SJCRH30 (cell line): ENCODE measurements at places on chromosomes 5 and 9. TPM values are rescaled to one million over a fixed set of nuclear protein-coding genes. Genes with fewer than 3 reads are reported as not detected.

The GAPVD1 gene
- total RNA-seq: 66.0 and 70.8 TPM in 2 replicates

The FOXD4L3 gene
- 0.71 and 0.86 TPM in 2 replicates for total RNA-seq

The SPOCK1 gene
- 0.06 TPM in 1 of 2 replicates, not detected in the other for total RNA-seq

The C8G gene
- total RNA-seq: not detected in 2 replicates

DNA sequence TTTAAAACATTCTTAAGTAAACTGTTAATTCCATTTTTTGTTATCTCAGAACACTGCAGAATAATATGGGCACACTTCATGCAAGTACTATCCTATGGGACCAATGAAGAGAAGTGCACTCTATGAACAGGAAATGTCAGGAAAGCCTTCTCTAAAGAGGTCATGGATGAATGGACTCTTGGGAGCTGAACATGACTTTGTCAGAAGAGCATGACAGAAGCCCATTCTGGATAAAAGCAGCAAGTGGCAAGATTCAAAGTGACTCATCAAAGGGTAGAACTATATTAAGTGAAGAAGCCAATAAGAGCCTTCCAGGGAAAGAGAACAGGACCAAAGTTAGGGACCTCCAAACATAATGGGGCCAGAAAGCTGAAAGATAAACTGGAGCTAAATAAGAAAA, 94.0 kb downstream of the RAPGEF6 start:
- no peak for DNase-seq
- no peak overlapping the region for H3K4me3 ChIP-seq
- H3K36me3 ChIP-seq: peaks cover 10% of the 10 kb centered on the region

- H3K4me1 ChIP-seq: no peaks in the 10 kb centered on the region
- no peak overlapping the region for H3K27ac ChIP-seq
Observed at GRCh38 chr5:175520321-175520720, 42.0 kb downstream of the SFXN1 start.

GRCh38 chr5:137205231-137206027, 293.7 kb downstream of the SPOCK1 start:
- H3K4me3 ChIP-seq: no peak overlapping the region
- no peaks in the 10 kb centered on the region; the same call in 1 of the 2 replicates for H3K27me3 ChIP-seq
- no peaks in the 10 kb centered on the region for H3K4me1 ChIP-seq
- H3K27ac ChIP-seq: no peak overlapping the region
- DNase-seq: no peak

DNA sequence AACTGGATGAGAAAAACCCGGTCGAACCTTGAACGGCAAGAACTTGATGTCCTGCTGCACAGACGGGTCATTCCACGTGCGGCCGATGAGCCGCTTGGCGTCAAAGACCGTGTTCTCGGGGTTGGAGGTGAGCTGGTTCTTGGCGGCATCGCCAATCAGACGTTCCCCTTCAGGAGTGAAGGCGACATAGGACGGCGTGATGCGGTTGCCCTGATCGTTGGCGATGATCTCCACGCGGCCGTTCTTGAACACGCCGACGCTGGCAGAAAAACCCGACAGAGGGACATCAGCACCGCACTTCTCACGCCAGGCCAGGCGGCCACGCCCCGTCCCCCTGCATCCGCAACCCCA, 519 bp downstream of the HSPA5 start:
- peaks cover 12% of the 10 kb centered on the region for H3K4me1 ChIP-seq
- peak overlapping the region; percentile 88 for H3K4me3 ChIP-seq
- H3K27ac ChIP-seq: peak overlapping the region; percentile 70
- peaks cover 49% of the 10 kb centered on the region for H3K36me3 ChIP-seq
- peak; percentile 53 for DNase-seq
- no peaks in the 10 kb centered on the region for H3K27me3 ChIP-seq

DNA sequence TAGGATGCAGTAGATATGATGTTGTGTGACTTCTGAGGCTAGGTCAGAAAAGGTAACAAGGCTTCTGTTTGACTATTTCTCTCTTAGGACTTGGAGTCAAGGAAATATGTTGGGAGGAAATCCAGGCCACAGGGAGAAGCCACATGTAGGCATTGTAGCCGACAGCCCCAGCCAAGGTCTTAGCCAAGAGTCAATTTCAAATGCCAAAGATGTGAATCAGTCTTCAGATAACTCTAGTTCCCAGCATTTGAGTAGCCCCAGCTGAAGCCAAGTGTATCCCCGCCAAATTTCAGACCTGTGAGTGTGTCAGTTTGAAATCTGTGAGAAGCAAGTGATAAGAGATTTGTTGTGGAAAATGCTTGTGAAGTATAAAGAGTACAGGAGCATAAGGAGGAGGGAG, 38.1 kb upstream of the ISL1 start:
- no peak overlapping the region for H3K27ac ChIP-seq
- H3K36me3 ChIP-seq: no peaks in the 10 kb centered on the region
- H3K4me3 ChIP-seq: no peak overlapping the region
- no peaks in the 10 kb centered on the region; the same call in 1 of the 2 replicates for H3K4me1 ChIP-seq
- no peaks in the 10 kb centered on the region; the same call in 1 of the 2 replicates for H3K27me3 ChIP-seq

DNA sequence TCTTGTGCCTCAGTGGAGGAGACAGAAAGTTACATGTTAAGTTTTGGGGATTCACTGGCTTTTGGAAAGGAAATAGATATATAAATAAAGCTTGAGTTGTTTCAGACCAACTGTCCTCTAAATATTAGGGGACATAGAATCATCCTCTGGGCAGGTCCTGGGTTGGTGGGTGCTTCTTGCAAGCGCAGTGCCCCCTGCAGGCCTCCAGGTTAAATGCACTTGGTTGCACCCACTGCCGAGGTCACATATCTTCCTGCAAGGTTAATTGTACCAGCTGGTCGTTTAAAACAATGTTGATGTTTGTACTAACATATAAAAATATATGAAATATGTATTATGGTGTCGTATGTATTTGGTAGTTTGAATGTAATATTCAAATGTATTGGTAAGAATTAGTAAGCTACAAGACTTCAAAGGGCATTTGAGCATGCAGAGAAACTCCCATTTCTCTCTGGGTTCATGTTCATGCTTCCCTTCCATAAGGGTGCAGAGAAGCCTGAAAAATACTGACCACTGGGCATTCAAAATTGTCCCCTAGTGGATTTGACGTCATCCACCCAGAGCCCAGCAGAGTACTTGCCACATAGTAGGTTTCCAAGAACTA, 87.0 kb downstream of the ZNF618 start:
- DNase-seq: peak; percentile 62
- H3K4me1 ChIP-seq: peaks cover under 1% of the 10 kb centered on the region; the same call in 1 of the 2 replicates
- H3K27ac ChIP-seq: no peak overlapping the region
- peaks cover 6% of the 10 kb centered on the region; the same call in 1 of the 2 replicates for H3K36me3 ChIP-seq
- H3K27me3 ChIP-seq: no peaks in the 10 kb centered on the region
- H3K4me3 ChIP-seq: no peak overlapping the region

The DMRT1 gene
- not detected in 2 replicates for total RNA-seq

DNA sequence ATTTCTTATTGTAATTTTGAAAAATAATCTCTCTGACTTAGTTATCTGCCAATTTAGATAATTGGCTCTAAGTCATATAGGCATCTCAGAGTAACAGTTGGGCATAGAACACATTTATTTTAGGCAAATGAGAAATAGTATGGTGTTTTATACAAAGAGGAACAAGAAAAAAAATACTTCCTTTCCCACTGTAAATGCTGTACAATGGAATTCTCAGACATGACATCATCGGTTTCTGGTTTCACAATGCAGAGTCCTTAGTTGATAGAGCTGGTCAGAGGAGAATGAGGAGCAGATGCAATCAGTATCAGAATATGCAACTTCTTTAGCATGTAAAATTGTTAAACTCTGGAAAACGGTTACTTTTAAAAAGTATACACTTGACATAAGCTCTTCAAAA, 49.4 kb downstream of the PLK2 start:
- peak; percentile 75 for DNase-seq
- no peaks in the 10 kb centered on the region for H3K27me3 ChIP-seq
- H3K4me1 ChIP-seq: peaks cover 23% of the 10 kb centered on the region
- no peak overlapping the region for H3K4me3 ChIP-seq
- H3K36me3 ChIP-seq: no peaks in the 10 kb centered on the region

- DNase-seq: no peak
- H3K27me3 ChIP-seq: no peaks in the 10 kb centered on the region
Observed at GRCh38 chr5:181024245-181025064, 15.6 kb upstream of the BTNL9 start.

- no peak overlapping the region for H3K4me3 ChIP-seq
- no peaks in the 10 kb centered on the region for H3K27me3 ChIP-seq
- H3K36me3 ChIP-seq: no peaks in the 10 kb centered on the region
- no peak overlapping the region for H3K27ac ChIP-seq
- DNase-seq: no peak
- no peaks in the 10 kb centered on the region for H3K4me1 ChIP-seq
Observed at GRCh38 chr5:34519489-34520220, 136.5 kb upstream of the RAI14 start.

The PCDHAC1 gene
- not detected in 2 replicates for total RNA-seq

GRCh38 chr5:106392766-106393165, 1278.0 kb downstream of the EFNA5 start:
- no peak overlapping the region for H3K4me3 ChIP-seq
- no peaks in the 10 kb centered on the region for H3K27me3 ChIP-seq
- no peaks in the 10 kb centered on the region for H3K36me3 ChIP-seq
- peak overlapping the region; percentile 30; the same call in 1 of the 2 replicates for H3K27ac ChIP-seq
- DNase-seq: no peak

DNA sequence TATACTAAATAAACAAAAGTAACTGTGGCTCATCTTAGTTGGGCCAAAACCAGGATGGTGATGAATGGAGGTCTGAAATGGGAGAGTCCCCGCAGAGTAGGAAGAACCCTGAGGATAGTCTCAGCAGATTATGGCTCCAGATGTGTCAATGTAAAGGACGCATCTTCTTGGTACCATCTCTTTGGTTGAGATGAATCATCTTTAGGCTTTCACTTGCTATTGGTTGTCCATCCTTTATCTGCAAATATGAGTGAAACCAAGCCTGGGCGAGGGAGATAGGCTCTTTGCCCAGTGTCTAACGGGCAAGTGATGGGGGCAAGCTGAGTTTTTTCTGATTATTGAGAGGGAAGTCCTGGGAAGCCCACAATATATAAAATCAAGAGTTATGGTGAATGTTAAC, 19.4 kb upstream of the LCP2 start:
- H3K27me3 ChIP-seq: no peaks in the 10 kb centered on the region
- no peak for DNase-seq
- H3K27ac ChIP-seq: no peak overlapping the region
- H3K4me3 ChIP-seq: no peak overlapping the region
- no peaks in the 10 kb centered on the region for H3K36me3 ChIP-seq

GRCh38 chr5:76487386-76487785, 84.3 kb downstream of the IQGAP2 start:
- no peak for DNase-seq
- H3K4me1 ChIP-seq: no peaks in the 10 kb centered on the region
- no peak overlapping the region for H3K4me3 ChIP-seq
- no peak overlapping the region for H3K27ac ChIP-seq
- peaks cover 8% of the 10 kb centered on the region; the same call in 1 of the 2 replicates for H3K27me3 ChIP-seq

The FOXD4L5 gene
- total RNA-seq: 0.33 and 0.59 TPM in 2 replicates

GRCh38 chr9:126386088-126386487, 59.5 kb downstream of the MVB12B start:
- peaks cover 26% of the 10 kb centered on the region for H3K4me1 ChIP-seq
- H3K4me3 ChIP-seq: no peak overlapping the region
- H3K27ac ChIP-seq: no peak overlapping the region
- H3K27me3 ChIP-seq: no peaks in the 10 kb centered on the region

DNA sequence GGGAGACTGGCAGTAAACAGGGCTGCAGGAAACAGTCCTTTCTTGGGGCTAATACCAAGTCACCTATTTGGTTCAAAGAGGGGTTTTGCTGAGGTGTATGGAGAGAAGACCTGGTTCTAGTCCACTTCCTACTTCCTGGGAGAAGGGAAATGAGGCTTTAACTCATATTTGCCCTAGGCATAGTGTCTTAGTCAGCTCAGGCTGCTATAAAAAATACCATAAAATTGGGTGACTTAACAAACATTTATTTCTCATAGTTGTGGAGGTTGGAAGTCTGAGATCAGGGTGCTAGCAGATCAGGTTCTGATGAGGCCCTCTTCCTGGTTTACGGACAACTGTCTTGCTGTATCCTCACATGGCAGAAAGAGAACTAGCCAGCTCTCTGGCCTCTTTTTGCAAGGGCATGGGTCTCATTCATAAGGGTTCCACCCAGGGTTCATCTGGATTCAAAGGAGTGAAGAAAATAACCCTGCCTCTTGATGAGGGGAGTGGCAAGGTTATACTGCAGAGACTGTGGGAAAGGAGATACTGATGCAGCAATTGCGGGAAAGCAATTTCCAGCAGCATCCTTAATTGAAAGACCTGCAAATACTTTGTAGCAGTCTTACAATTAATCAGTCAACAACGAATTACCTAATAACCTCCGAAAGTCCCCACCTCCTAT, 40.5 kb downstream of the ANKDD1B start:
- H3K27me3 ChIP-seq: no peaks in the 10 kb centered on the region
- no peak overlapping the region for H3K4me3 ChIP-seq
- H3K27ac ChIP-seq: no peak overlapping the region
- no peaks in the 10 kb centered on the region for H3K36me3 ChIP-seq
- DNase-seq: no peak

DNA sequence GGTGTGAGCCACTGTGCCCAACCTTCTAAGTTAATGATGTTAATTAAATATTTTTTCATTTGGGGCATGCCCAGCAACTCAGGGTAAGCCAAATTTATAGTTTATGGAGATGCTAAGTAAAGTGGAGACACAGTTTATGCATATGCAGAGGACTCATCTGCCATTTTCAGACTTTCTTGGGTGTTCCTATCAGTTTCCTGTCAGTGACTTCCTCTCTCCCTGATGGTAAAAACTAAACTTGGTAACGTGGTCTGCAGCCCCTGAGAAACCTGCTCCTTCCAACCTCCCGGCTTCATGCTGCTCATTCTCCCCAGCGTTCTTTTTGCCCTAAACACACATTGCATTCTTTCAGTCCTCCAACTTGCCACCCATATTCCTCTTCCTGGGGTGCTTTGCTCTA, 48.4 kb upstream of the TUT7 start:
- no peak overlapping the region for H3K4me3 ChIP-seq
- H3K27me3 ChIP-seq: no peaks in the 10 kb centered on the region
- H3K4me1 ChIP-seq: peaks cover 19% of the 10 kb centered on the region

GRCh38 chr5:136133222-136133921, 727 bp downstream of the SMAD5 start:
- H3K4me1 ChIP-seq: peaks cover 19% of the 10 kb centered on the region
- peak overlapping the region; percentile 63 for H3K27ac ChIP-seq
- peak overlapping the region; percentile 85 for H3K4me3 ChIP-seq
- 0 out of 2 replicates have a peak, but pooled peaks cover 2% of the 10 kb centered on the region for H3K36me3 ChIP-seq
- DNase-seq: peak; percentile 72

GRCh38 chr9:34983209-34983608, 6.3 kb upstream of the DNAJB5 start:
- DNase-seq: no peak
- no peaks in the 10 kb centered on the region for H3K4me1 ChIP-seq
- no peaks in the 10 kb centered on the region for H3K36me3 ChIP-seq
- H3K4me3 ChIP-seq: no peak overlapping the region

- no peak overlapping the region for H3K4me3 ChIP-seq
- DNase-seq: no peak
- no peaks in the 10 kb centered on the region for H3K36me3 ChIP-seq
- peaks cover 7% of the 10 kb centered on the region; the same call in 1 of the 2 replicates for H3K4me1 ChIP-seq
- no peak overlapping the region for H3K27ac ChIP-seq
Observed at GRCh38 chr9:131090025-131090787, 6.1 kb upstream of the AIF1L start.

- no peaks in the 10 kb centered on the region for H3K27me3 ChIP-seq
- H3K27ac ChIP-seq: no peak overlapping the region
- no peaks in the 10 kb centered on the region for H3K4me1 ChIP-seq
- no peak for DNase-seq
Observed at GRCh38 chr5:114369680-114370417, 8.0 kb downstream of the KCNN2 start.
